ENCODE measurements at places on chromosomes 11 and 22. TPM values are rescaled to one million over a fixed set of nuclear protein-coding genes. Genes with fewer than 3 reads are reported as not detected.
A peak's percentile ranks its signal among the peaks of the same experiment; 100 is the strongest.

Gene MIAT
- polyA plus RNA-seq = 0.02 TPM

Gene CDKN1C
- polyA plus RNA-seq = 0.08 TPM

- DNase-seq = peak; percentile 49
Observed at GRCh38 chr11:7892840-7893254, 38.2 kb downstream of the OR10A6 start.

- DNase-seq = no peak
Observed at GRCh38 chr22:44366372-44367300, 53.9 kb upstream of the SHISAL1 start.

GRCh38 chr22:42637555-42637954 is 2.8 kb downstream of the ATP5MGL start:
- DNase-seq = no peak

DNA sequence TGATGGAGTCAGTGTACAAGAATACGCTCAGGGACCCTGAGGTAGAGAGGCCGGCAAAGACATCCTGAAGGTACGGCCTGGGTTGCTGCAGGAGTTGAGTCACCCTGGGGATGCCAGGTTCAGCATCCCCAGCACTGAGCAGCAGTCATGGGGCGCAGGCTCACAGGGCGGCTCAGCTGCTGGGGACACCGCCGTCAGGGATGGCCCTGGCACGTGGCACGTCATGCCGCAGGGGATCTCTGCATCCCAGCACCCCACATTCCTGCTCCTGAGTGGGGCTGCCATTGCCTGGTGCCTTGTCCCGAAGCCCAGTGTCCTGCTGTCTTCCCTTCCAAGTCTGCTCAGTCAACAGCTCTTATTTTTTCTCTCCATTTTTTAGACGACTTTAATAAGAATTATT is 168.7 kb upstream of the NTM start:
- no peak for DNase-seq

DNA sequence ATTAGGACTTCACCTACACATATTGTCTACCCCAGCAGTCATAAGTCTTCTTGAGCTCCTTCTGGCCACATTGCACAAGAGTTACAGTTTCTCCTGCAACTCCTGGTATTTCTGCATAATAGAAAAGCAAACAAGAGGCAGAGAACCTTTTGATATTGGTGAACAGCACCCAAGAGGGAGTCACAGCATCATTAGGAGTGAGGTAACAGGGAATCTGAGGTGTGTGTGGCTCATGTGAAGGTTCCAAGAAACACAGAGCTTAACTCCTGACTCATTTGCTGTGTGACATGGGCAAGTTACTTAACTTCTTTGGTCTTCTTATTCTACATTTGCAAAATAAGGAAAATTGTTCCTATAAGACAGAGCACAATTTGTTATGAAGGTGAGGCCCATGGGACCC is 374.6 kb downstream of the INSC start:
- no peak for DNase-seq

DNA sequence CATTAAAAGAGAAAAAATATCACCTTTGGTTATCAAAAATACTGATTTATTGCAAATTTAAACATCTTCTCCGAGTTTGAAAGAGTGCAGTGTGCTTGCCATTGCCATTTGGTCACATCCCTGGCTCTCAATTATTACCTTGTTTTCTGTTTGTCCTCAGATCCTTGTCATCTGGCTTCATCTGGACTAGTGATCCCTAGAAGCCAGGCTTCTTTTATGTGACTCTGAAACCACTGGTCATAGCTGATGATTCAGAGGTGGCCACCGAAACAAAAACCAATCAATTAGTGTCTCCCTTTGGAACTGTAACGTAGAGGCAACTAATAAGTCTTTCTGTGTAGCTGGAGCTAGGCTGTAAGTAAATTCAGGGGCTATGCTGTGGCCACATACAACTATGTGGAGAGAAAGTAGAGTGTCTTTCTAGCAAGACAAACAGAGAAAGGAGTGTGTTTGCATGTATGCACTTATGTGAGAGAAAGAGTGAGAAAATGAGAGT is 237.9 kb downstream of the LUZP2 start:
- no peak for DNase-seq

Gene TNNI2
- 34.8 TPM for polyA plus RNA-seq

DNA sequence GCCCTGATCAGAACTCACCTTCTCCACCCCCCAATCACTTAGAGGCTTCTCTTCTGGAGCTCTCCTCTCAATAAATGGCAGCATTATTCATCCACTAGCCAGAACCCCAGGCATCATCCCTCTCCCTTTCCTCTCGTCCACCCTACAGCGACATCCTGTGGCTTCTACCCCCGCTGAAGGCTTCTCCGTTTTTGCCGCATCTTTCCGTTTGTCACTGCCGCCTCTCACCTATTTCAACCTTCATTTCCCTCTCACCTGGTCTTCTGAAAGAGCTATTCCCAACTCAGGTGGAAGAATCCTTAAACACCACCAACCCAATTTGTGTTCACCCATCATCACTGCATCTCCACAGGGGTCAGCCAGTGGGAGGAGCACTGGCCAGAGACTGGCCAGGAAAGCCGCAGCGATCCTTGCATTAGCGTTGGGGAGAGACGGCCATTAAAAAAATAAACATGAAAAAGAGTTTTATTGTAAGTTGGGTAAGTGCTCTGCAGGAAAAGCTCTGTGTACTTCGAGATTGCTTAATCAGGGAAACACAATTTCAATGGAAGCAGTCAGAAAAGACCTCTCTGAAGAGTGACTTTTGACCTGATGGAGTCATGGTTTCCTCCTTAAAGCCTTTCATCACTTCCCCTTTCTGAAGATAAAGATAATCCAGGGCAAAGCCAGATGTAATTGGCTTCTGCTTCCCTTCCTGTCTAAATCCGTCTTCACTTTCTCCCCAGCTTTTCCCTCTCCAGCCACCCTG is 36.7 kb downstream of the SPATA19 start:
- DNase-seq = no peak

Gene OOSP4A
- polyA plus RNA-seq = not detected

Gene MIOX
- polyA plus RNA-seq = not detected

DNA sequence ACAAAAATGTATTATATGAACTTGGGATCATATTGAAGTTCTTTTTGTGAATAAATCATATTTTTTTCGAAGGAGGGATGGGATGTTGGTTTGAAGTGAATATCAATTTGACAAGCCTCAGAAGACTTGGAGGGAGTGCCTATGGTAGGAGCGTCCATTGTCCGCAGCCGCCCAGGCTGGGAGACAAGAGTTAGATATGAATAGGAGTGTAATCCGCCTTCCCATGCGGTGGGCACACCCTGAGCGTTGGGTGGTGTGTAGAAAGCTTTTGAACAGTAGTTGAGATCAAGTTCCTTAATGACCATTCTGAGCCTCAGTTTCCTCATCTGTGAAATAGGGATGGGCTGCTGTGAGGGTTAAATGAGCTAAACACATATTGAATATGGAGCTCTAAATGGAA is 7.0 kb downstream of the CD82 start:
- no peak for DNase-seq

Gene TCN1
- 4.8 TPM for polyA plus RNA-seq

DNA sequence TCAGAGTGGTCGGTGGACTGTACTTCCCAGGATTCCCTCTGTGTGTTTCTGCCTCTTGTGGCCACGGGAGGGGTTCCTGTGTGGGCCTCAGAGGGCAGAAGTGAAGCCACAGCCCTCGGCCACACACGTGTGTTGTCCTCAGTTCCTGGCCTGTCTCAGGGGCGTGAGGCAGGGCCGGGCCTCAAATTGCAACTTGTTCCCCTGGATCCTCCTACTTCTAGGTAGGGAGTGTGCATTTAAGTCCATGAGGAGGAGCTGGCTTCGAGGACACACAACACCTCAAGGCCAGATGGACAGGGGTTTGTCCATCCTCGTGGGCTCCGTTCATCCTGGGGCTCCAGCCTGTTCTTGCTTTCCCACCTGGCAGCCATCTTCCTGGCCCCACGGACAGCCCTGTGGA is 573.0 kb downstream of the TBC1D22A start:
- no peak for DNase-seq

Gene TPP1
- polyA plus RNA-seq = 60.5 TPM

- DNase-seq = peak; percentile 54
Observed at GRCh38 chr11:3021125-3021524, 29.0 kb upstream of the NAP1L4 start.

DNA sequence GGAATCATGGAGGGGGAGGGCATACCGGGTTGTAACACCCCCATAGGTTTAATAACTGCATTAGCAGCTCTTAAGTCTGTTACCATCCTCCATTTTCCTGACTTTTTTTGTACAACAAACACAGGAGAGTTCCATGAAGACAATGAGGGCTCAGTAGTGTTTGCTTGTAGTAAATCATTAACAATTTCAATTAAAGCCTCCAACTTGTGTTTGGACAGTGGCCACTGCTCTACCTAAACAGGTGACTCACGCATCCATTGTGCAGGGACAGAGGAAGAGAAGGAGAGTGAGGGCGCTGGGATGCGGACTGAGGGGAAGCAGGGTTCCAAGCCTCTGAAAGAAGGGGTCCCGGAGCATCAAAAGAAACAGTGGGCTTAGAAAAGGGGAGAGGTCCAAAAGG is 21.3 kb upstream of the MTNR1B start:
- DNase-seq = no peak

DNA sequence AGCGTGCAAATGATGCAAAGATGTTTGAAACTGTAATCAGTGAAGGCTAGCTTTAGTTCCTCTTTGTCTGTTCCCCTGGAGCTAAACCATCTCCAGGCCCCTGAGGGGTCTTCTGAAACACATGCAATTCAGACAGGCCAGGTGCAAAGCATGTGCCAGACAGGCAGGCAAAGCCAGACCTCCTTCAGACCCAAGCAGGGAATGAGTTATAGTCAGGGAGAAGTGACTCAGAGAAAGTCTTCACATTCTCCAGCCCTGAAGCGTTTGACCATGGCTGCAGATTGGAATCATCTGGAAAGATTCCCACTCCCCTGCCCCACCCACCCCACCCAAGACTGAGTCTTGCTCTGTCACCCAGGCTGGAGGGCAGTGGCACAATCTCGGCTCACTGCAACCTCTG is 187.0 kb upstream of the ISX start:
- peak; percentile 65 for DNase-seq

GRCh38 chr22:17496841-17497240 is 66.5 kb upstream of the SLC25A18 start:
- DNase-seq = no peak

Gene MEI1
- 0.07 TPM for polyA plus RNA-seq

GRCh38 chr22:46734830-46735453 is 3.1 kb downstream of the CERK start:
- DNase-seq = no peak

DNA sequence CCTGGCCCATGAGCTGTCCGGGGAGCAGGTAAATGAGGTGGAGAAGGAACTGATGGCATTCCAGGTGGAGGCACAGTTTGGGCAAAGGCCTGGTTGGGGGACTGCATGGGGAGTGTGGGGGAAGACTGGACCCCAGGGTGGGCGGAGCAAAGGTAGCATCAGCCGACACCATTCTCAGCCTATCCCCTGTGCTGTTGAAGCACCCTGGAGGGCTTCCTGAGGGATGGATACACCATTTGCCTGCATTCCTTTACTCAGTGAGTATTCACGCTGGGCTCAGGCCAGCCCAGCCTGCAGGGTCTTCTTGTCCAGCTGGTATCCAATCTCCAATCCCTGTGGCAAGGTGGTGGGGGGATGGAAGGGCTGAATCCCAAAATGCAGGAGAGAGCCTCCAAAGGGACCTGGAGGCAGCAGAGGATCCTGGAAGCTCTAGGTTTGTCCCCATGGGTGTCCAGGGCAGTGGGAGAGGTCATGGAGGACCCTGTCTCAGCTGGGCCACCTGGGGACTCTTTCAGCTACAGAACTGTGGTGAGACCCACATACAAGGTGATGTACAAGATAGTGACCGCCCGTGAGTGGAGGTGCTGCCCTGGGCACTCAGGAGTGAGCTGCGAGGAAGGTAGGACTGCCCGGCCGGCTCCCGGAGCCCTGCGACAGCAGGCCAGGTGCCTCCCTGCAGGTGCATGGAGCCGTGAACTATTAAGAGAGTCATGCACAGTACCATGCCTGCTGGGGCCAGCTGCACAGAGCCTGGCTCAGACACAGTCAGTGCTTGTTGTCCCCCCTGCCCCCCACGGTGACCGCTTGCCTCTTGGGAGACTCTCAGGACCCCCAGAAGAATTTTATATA is 9.5 kb downstream of the EMID1 start:
- no peak for DNase-seq

All from mammary epithelial cell (primary cell).